ENCODE measurements at places on chromosomes 4 and X.

DNA sequence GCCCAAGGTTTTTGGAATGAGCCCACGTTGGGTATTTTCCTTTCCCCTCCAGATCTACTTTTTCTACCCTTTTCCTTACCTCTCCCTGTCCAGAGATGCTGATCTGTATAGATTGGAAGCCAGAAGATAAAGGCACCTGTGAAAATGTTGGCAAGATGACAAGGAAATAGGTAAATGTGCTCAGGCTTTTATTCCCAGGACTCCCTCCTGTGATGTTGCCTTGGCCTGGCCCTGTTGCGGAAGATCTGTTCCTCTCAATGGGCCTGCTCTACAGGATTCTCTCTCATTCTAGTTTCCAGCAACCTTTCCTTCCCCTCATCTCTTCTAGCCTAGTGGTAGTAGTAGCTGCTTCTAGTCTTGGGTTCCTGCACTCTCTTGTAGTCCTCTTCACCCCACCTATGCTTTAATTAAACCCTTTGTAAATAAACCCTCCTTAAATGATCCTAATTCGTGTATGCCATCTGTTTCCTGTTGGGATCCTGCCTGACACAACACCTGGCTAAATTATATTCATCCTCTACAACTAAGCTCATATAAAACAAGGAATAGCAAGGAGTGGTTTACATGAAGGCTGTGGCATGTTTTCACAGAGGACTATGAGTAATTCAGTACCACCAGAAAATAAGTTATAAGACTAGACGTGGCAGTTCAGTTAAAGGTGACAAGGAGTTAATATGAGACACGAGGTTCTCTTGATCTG lies 95.7 kb upstream of the MAOA start:
- DNase-seq: no peak

GRCh38 chrX:123186801-123187200 lies 2.7 kb downstream of the GRIA3 start:
- DNase-seq: no peak

- DNase-seq: no peak
These were observed 64.5 kb downstream of the CENPC start for GRCh38 chr4:67480810-67481209.

DNA sequence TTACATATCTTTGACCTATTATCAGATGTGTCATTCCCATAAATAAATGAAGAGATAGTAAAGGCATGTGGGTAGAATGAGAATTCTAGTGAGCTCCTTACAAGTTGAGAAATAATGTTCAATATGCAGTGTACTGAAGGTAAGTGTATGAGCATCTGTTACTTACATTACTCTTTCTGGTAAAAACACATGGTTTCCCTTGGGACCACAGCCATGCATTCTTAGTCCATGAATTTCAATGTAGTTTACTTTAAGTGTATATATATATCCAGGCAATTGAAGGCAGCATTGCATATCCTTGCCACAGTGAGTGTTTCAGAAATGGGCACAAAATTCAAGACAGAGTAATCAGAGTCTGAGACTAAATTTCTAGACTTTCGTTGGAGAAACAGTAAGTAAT lies 277.2 kb downstream of the CXXC4 start:
- DNase-seq: no peak

DNA sequence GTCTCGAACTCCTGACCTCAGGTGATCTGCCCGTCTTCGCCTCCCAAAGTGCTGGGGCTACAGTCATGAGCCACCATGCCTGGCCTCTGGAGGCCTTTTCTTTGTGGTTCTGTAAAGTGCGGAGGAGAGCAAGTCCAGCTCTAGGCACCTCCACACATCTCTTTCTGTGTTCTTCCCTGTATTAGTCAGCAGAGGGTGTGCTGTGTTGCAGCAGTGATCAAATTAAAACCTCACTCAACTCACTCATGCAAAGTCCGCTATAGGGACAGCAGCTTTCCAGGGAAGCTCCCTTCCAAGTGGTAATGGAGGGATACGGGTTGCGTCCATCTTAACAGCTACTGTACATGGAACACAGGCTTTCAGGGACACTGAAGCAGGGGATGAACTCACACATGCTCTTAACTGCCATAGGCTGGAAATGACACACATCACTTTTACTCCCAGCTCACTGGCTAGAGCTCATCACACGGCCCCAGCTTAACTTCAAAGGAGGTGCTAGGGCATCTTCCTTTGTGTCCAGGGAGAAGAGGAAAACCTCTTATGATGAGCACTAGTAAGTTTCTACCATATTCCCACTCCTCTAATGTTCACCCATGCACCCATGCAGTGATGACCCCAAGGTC lies 36.0 kb upstream of the CCNG2 start:
- no peak for DNase-seq

DNA sequence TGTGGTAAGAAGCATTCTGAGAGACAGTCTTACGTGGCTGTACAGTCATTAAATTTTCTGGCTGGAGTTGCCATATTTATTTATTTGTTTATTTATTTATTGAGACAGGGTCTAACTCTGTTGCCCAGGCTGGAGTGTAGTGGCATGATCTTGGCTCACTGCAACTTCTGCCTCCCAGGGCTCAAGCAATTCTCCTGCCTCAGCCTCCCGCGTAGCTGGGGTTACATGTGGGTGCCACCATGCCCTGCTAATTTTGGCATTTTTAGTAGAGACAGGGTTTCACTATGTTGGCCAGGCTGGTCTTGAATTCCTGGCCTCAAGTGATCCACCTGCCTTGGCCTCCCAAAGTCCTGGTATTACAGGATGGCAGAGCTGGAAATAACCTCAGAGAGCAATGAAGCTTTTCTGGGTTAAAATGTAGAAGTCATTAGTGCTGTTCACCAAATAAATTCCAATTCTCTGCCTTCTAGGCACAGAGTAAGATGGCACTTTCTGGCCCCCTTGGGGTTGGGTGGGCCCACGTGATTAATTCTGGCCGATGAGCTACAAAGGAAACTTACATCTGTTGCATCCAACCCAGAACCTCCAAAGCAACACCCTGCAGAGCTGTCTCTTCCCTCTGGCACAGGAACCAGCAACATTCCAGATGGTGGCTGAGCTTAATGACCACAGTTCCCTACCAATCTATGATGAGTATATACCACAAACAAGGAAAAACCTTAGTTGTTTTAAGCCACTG lies 4.5 kb downstream of the MRFAP1 start:
- no peak for DNase-seq

- no peak for DNase-seq
These were observed 1495.3 kb upstream of the PCDH7 start for GRCh38 chr4:29224911-29225310.

DNA sequence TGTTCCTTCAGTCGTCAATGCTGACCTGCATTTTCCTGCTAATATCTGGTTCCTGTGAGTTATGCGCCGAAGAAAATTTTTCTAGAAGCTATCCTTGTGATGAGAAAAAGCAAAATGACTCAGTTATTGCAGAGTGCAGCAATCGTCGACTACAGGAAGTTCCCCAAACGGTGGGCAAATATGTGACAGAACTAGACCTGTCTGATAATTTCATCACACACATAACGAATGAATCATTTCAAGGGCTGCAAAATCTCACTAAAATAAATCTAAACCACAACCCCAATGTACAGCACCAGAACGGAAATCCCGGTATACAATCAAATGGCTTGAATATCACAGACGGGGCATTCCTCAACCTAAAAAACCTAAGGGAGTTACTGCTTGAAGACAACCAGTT lies 12.6 kb downstream of the TLR8 start:
- no peak for DNase-seq

GRCh38 chr4:22264261-22264660 lies 251.6 kb downstream of the ADGRA3 start:
- no peak for DNase-seq

DNA sequence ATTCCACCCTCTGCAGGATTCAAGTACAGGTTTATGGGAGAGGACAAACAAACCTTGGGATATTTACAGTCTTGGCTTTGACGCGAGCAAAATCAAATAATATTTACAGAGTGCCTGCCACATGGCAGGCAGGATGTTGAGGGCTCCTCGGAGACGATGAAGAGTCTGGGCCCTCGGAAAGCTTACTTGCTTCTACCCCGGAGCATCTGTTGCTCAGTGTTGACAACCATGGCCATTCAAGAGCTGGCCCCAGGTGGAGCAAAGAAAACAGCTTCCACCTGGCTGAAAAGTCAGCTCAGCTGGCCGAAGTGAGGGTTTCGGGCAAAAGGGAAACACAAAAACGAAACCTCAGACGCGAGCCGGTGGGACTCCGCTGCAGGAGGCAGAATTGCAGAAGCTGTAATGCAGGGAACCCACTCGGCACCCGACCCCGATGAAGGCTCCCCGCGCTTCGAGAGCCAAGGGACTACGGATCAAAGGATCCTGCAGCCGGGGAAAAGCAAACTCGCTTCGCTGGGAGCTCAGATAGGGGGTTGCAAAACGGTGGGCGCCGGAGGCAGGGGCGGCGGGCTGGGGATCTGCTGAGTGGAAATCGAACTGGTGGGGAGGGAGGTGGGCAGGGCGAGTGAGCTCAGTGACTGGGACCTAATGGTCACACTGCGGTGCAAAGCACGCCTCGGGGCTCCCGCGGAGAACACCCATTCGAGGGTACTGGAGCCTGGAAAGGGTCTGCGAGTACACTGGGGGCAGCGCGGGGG lies 805 bp downstream of the ATP8A1 start:
- peak; percentile 30 for DNase-seq

DNA sequence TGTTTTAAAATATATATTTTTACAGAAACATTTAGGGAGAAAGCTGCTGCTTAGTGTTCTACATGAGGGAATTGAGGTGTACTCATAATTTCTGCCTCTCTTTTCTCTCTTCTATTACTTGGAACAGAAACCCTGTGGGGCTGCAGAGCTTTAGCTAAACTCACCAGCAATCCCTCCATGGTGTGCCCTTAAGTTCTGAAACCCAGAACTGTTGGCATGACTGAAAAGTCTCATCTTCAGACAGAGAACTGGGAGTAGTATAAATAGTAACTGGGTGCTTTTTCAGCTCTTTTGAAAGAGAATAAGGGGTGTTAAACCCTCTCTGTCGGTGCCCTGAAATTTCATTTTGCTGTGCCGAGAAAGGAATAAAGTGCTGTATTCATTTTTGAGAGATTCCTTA lies 294.9 kb upstream of the BOD1L1 start:
- DNase-seq: no peak

GRCh38 chr4:140097572-140097971 lies 56.4 kb downstream of the MAML3 start:
- DNase-seq: no peak

- DNase-seq: no peak
These were observed 116.8 kb downstream of the SORCS2 start for GRCh38 chr4:7309181-7309580.

DNA sequence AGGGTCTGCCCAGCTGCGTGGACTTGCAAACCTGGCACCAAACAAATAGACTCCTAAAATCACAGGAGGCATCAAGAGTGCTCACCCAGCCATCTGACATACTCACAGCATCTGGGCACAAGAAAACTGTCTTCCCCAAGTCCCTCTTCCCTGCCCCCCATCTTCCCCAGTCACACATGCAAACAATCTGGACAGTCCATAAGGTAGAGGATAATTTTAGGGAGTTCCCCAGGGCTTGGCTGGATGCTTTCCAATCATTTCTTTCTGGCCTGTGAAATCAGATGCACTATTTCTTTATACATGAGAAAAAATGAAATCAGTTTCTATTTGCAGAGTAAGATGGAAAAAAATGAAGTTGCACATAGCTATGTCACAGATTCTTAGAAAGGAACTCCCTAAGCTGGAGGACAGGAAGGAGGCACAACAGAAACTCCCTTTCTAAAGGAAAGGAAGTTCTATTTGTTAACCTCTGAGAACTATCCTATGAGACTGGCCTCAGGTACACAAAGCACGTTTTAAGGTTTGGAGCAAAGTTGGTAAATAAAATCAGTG lies 342.3 kb downstream of the HNRNPD start:
- DNase-seq: no peak

DNA sequence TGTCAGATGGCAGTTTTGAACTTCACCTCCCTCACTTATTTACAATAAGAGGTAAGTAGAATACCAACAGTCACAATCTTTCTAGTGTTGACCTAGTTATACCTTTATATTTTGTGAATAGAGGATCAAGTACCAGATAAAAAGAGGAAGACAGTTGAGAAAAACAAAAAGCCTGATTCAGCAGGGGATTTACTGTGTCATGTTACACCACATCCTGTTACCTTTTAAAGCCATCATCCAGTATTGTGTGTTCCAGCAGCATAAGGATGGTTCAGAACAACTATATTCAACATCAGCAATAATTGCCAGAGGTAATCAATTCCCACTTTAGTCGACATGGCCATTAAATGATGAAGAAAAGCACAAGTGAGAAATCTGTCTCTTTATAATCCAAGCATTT lies 21.3 kb upstream of the CXCL6 start:
- DNase-seq: no peak

- peak; percentile 40 for DNase-seq
These were observed 72.6 kb downstream of the METTL14 start for GRCh38 chr4:118757761-118758251.

GRCh38 chrX:31154946-31155345 lies 83.1 kb upstream of the FTHL17 start:
- DNase-seq: no peak

GRCh38 chr4:100836929-100837328 lies 319.1 kb upstream of the EMCN start:
- DNase-seq: no peak

DNA sequence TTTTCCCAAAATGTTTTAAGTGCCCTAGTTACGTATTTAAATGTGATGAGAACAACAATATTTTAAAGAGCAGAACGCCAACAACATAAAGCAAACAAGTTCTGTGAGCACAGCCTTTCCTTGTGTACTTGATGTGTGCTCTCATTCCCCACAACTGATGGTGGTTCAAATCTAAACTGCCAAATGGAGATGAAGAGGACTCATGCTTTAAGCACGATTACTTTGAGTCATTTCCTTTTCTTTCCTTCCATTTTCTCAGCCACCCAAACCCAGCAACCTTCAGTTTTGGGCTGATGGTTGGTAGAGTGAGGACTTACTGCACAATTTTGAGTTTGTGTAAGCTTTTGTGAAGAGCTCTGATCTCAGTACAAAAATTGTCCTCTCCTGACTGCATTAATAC lies 1.7 kb downstream of the NSD2 start:
- DNase-seq: no peak

- no peak for DNase-seq
These were observed 8.0 kb upstream of the CDKN2AIP start for GRCh38 chr4:183436417-183436816.

DNA sequence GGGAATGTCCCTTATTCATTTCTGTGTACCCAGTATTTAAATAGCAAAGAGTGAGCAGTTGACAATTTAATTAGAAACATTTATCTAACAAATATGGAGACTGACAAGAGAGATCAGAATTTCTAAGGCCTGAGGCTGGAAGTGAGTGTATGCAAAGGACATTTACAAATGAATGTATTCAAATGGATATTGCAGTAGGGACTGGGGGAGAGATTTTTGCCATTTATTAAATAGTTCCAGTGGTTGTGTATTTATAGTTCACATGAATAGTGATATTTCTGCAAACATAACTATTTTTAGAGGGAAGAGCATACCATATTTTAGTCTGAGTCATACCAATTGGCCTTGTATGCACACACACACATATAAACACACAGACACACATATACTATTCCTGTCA lies 592.4 kb downstream of the GLUD2 start:
- no peak for DNase-seq

All from right lung (tissue), 10 donors.